Amniotic epithelial cell (primary cell): ENCODE measurements at places on chromosomes 1 and 21.

DNA sequence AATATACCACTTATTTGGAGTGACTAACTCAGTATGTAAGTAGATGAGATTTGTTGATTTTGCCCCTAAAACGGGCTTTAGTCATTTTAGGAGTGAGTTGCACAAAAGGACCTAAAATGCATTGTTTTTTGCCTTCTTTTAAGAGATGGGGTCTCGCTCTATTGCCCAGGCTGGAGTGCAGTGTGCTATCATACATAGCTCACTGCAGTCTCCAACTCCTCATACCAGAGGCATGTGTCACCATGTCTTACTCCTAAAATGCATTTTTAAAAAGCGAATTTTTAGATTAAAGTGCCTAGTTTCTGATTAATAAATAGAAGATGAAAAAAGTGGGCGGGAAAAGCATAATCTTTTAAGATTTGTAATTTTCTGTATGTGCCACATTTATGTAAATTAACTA lies 11.5 kb upstream of the NEXN start:
- DNase-seq, result peak; percentile 40

GRCh38 chr1:39563669-39564068 lies 12.9 kb downstream of the PABPC4 start:
- no peak for DNase-seq

DNA sequence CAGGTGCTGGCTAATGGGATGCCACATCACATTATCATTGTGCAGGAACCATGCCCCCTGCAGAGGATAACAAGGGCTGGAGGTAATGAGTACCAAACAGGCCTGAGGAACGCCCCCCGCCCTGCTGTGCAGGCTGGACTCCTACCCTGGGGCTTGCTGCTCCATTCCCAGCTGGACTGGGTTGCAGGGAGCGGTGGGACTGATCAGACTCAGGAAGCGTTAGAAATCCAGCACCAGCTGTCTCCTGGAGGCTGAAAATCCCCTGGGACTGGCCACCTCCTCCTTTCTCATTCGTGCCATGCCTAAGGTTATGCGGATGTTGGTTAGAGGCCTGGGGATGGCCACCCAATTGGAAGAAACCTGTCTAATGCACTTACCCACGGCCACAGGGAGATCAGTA lies 36.9 kb upstream of the POU3F1 start:
- DNase-seq, result no peak

GRCh38 chr1:178341261-178341956 lies 155.4 kb downstream of the CLEC20A start:
- peak; percentile 78 for DNase-seq

GRCh38 chr1:214971071-214971470 lies 111.5 kb upstream of the KCNK2 start:
- no peak for DNase-seq

DNA sequence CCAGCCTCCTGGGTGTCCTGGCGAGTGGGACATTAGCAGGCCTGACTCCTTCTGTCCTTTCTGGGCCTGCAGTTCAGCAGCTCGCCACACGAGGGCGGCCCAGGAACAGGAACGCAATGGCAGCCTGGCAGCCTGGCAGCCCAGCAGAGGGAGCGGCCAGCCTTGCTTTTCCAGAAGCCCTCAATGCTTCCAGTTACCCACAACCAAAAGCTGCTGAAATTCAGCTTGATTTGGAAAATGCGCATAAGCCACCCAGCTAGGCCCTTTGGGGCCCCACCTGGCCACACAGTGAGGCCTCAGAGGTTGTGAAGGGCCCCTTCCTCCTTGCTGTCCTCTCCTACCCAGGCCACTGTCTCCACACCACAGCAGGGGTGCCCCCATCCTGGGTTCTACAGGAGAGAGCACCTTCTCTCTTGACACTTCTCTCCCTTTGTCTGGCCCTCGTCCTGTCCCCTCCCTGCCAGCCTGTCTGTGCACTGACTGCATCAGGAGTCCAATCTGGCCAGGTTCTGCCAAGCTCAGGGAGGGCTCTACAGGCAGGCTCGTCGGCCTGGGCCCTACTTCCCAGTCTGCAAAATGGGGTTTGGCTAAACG lies 103.4 kb upstream of the VAMP3 start:
- peak; percentile 54 for DNase-seq

- no peak for DNase-seq
Measured at GRCh38 chr1:228338521-228339051, 68.0 kb downstream of the TRIM11 start.

DNA sequence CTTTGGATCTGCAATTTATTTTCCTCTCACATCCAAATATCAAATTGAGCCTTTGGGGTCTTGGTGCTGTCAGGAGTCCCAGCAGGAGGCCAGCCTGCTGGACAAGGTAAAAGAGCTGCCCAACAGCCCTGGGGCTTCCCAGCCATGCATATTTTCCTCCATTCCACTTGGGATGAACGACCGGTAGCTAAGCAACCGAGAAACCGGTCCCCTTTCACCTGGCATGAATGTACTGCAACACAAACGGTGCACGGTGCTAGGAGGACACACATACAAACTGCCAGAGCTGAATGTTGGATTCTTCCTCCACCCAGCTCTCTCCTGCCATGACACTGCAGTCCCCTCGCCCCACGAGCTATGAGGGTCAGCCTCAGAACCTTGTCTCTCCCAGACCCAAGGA lies 42.7 kb downstream of the BCAR3 start:
- DNase-seq, result no peak
